ENCODE measurements at places on chromosomes 11 and 22.

DNA sequence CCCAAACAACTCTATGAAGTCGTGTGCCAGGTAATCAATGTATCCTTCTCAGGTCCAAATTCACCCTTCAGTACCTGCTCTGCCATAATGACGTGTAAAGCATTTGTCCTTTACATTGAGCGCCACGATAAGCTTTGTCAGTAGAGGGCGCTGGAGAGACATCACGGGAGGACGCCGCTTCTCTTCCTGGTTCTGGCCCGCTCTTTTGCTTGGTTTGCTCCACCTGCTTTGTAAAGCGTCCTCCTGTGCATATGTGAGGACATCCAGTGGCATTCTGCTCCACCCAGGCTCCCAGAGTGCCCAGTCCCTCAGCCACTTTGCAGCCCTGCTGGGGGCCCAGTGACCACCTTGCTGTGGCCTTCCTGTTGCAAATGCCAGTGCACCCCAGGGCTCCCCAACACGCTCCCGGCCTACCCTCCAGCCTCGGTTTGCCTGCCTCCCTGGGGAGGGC lies 61.1 kb downstream of the WT1 start:
- DNase-seq = no peak

DNA sequence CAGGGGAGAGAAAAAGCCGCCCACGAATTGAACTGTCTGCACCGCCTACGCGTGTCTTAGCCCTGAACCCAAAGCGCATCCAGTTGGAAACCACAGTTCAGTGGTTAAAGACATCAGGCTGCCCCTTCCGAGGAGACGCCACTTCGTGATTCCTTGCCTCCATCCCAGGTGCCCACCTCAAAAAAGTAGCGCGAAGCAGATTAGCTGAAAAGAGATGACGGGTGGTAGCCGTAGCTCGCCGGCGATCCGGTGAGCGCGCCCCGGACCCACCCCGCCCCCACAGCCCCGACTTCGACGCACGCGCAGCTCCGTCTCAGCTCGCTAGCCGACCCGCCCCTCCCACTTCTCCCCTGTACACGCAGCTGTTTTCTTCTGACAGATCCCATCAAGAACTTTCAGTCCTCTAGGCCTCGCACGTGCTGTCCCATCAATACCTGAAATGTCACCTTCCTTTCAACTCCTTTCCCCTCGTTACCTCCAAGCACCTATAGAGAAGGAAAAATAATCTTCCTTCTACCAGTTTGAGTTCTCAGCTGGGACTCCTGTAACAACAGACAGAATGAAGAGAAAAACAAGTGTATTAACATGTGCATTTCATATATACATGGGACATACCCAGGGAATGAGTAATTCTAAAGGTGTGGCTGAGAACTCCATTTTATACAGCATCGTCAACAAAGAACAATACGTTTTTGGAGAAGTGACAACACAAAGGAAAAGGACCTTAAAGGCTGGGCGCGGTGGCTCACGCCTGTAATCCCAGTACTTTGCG lies 49.5 kb downstream of the OR4D9 start:
- peak; percentile 65 for DNase-seq

GRCh38 chr22:42716649-42717127 lies 4.0 kb downstream of the A4GALT start:
- DNase-seq = no peak

GRCh38 chr22:50446708-50447575 lies 27.9 kb downstream of the SBF1 start:
- no peak for DNase-seq

- no peak for DNase-seq
These were observed 47.8 kb downstream of the TEAD1 start for GRCh38 chr11:12721816-12722604.

GRCh38 chr22:50260434-50260800 lies 1.1 kb downstream of the MAPK12 start:
- DNase-seq = no peak

- DNase-seq = no peak
These were observed 238.4 kb downstream of the BUD13 start for GRCh38 chr11:116534270-116534975.

GRCh38 chr22:37088108-37088605 lies 21.4 kb downstream of the TMPRSS6 start:
- no peak for DNase-seq

DNA sequence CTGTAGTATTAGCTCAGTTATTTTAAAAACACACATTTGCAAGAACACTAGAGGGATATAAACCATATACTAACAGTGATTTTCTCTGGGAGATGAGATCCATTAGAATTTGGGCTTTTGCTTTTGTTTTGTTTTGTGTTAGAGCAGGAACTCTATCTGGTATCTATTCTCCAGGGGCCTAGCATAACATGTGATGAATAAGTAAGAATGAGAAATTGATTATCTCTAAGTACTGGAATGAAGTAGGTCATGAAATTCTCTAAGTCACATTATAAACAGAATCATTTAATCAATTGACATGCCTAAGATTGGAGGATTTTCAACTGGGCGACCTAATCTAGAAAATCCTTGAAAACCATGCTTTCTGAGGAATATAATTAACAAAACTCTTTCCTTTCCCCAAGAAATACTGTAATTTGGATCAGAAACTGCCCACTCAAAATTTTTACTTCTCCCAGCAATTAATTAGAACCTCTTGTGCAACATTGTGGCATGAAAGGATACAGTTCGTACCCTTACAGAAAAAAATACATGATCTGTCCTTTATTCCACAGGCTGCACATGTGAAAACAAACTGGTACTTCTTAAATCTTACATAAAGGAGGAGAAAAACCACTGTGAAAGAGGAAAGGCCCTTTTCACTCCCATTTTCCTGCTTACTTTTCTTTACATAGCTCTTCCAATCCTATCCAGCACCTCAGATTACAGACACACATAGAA lies 93.5 kb downstream of the MRTFA start:
- DNase-seq = no peak

- no peak for DNase-seq
These were observed 6.2 kb downstream of the GAL3ST1 start for GRCh38 chr22:30568137-30568805.

DNA sequence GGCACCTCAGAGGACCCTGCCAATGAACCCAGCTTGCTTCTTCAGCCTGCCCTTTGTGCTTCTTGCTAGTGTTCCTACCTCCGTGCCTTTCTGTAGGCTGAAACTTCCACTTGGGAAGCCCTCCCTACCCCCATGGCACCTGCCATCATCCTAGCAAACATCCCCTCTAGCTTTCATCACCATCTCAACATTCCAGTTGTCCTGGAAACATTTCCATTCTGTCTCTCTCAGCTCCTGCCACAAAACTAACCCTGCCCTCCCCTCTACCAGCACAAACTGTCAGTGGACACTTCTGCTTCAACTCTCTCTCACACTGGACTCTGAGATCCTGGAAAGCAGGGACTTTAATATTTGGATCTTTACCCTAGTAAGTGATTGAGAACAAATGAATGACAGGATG lies 525.8 kb upstream of the TENM4 start:
- DNase-seq = no peak

GRCh38 chr11:44952500-44953260 lies 2.0 kb upstream of the TP53I11 start:
- DNase-seq = no peak

DNA sequence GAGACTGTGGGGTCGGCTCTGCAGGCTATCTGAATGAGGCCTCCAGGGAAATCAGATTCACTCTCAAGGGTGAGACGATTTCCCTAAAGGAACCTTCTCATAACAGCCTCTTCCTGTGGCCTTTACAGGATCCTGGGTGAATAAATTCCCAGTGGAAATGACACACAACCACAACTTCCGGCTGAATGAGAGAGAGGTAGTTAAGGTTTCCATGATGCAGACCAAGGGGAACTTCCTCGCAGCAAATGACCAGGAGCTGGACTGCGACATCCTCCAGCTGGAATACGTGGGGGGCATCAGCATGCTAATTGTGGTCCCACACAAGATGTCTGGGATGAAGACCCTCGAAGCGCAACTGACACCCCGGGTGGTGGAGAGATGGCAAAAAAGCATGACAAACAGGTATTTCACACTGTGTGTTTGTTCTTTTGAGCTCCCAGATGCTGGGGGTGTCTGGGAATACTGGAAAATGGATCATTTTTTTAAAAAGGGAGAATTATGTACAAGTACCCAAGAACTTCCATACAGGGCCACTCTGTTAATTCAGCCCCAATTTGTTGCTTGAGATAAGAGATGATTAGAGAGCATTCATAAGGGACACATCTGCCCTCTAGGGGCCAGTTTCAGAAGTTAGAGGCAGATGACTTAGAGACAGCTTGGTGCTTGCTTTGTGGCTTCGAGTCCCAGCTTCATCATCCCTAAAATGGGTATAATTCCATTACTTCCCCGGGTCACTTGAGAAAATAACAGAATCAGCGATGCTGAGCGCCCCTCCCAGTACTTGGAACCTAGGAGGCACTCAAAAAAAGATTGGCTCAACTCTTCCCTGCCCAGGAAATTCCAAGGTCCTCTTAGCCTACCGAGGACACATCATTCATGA lies 10.2 kb downstream of the SERPIND1 start:
- no peak for DNase-seq

DNA sequence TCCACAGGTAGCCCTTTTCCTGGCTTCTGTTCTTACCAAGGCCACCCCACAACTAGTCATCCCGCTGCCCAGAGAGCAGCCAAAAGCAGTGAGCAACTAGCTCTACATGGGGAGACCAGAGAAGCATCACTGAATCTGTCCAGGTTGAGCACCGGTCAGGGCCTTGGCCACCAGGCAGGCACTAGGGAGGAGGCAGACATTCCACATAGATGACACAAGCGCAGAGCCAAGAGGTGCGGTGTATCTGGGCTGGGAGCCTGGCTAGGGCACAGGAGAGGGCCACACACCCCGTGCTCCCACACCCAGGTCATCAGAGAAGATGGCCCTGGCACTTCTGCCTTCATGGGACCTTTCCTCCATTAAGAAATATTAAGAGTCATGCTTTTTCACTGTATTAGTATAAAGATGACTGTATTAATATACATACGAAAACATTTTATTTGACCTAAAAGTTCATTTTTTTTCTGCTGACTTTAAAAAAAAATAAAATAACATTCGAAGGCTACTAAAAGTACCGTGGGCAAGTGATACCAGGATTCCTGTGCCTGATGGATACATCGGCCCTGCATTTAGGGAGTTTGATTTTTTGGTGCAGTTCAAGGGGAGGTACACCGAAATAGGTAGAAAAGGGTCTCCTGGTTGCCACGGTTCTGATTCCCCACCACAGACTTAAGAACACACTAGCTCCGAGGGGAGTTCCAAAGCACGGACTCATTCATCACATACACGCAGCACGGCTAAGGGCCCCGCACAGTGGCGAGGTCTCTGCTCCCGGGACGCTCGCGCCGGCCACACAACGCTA lies 1.2 kb downstream of the DGCR2 start:
- no peak for DNase-seq

GRCh38 chr11:117144477-117145392 lies 648 bp downstream of the PAFAH1B2 start:
- no peak for DNase-seq

DNA sequence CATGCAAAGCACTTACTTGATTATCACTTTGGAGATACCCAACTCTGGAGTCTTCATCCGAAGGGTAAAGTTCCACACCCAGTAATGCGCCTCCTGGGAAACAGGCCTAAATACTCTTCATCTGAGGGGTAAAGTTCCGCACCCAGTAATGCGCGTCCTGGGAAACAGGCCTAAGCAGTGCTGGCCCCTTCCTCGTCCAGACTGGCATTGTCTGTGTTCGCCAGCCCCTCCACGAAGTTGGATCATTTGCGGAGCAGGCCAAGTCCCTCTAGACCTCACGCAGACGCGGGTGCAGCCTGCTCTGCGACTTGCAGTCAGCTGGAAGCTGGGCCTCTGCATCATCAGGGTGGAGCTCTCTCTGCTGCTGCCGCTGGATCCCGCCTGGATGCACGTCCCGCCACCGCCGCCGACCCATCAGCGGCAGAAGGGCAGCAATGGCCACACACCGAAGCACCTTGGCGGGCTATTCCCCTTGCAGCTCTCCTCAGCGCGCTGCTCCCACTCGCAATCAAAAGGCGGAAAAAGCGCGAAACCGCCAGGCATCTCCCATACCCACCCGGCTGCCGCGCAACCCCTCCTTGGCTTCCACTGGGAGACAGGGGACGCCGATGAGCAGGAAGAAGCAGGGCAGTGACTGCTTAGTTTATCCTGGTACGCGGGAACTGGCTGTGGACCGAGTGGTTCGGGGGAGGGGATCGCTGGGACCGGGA lies 34.1 kb upstream of the GLYATL1 start:
- DNase-seq = no peak

- no peak for DNase-seq
These were observed 12.4 kb downstream of the UCP2 start for GRCh38 chr11:73969991-73970800.

- DNase-seq = no peak
These were observed 181.0 kb downstream of the INSC start for GRCh38 chr11:15295695-15296094.

DNA sequence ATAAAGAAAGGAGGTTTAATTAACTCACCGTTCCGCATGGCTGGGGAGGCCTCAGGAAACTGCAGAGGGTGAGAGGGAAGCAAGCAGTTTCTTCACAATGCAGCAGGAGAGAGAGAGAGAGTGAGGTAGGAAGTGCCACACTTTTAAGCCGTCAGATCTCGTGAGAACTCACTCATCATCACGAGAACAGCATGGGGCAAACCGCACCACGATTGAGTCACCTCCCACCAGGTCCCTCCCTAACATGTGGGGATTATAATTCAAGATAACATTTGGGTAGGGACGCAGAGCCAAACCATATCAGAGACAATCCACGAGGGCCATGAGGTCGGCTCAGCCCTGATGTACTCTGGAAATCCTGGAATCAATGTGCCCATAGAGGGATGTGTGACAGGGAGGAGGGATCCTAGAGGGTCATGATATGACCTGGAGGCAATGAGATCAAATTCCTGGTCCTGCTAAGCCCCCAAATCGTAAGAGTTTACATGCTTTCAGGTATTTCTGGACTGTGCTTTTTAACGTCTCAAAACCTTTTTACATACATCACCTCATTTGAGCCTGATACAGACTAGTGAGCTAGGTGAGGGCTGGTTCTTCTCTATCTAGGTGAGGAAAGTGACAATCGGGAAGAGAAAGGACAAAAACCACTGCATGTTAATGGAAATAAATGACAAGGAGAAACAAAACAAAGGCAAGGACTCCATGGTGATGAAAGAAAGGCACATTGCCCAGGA lies 19.5 kb upstream of the RASSF10 start:
- DNase-seq = no peak

GRCh38 chr22:38766076-38766777 lies 10.4 kb upstream of the SUN2 start:
- no peak for DNase-seq

GRCh38 chr11:2383852-2384804 lies 7.0 kb downstream of the CD81 start:
- no peak for DNase-seq

DNA sequence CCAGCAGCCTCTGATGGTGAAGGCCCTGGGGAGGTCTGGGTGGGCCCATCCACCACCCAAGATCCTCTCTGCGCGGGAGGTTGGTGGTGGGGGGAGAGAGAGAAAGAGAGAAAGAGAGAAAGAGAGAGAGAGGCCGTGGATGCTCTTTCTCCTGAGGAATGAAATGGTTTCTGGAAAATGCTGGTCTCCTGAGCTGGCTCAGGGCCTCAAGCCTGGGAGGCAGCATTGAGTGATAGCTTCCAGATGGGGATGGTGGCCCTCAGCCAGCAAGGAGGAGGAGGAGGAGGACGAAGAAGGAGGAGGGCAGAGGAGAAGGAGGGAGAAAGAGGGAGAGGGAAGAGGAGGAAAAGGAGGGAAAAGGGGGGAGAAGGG lies 4.6 kb downstream of the TSPAN32 start:
- DNase-seq = no peak

GRCh38 chr11:45920531-45921477 lies 1.7 kb upstream of the LARGE2 start:
- DNase-seq = no peak

- DNase-seq = no peak
These were observed 8.9 kb upstream of the ST3GAL4 start for GRCh38 chr11:126346586-126346940.
